Stimulated activated CD8-positive, alpha-beta memory T cell treated with anti-CD3 and anti-CD28 coated beads, Interleukin-15, amount 100 ng/mL, for 4 hours (primary cell): ENCODE measurements at places on chromosomes 3 and 15.

GRCh38 chr3:134802428-134803050, 7.5 kb downstream of the EPHB1 start:
- DNase-seq, result no peak

GRCh38 chr3:133662278-133662651, 524 bp upstream of the TOPBP1 start:
- DNase-seq, result no peak

DNA sequence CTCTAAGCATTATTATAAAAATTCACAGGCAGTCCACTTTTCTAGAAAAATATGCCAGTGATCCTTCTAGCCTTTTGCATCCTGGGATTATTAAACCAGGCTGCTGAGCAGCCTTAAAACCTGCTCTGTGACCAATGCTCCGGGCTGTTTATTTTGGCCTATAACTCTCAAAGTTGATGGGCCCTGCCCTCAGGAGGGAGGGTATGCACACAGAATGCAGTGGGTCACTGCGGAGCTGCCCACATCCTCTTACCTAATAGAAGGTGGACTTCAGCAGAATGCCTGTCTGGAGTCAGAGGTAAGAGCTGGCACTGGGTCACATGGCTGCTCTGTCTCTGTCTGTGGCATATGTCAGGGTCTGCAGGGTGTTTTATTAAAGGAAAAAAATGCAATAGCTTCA, 26.0 kb downstream of the CPNE4 start:
- no peak for DNase-seq

DNA sequence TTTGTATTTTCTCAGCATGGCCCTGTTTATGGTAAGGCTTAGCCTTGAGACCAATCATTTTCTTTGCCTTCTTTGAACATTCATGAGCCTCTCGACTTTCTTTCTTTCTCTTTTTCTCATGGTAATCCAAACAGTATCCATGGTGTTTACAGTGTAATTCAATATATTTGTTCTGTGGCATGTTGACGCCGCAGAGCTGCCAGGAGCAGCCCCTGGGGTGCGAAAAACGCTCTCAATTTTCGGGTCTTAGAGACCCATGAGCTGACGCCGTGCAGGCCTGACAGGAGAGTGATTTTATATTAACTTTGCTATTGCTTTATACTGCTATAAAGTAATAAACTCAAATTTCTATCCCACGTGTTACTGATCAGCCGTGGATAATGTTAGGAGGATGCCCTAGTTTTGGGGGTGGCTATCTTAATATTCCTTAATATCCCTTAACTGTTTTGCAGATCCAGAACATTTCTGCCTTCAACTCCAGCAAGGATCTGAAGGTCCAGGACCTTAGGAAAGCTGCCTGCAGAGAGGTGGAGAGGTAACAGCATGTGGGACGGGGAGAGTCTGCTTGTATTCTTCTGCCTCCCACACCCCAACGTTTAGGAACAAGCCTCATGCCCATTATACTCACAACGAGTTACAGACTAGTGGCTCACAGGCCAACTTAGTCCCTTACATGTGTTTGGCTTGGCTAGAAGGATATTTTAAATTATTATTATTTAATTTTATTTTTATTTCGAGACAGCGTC, 29.3 kb upstream of the MYO1E start:
- DNase-seq, result no peak

DNA sequence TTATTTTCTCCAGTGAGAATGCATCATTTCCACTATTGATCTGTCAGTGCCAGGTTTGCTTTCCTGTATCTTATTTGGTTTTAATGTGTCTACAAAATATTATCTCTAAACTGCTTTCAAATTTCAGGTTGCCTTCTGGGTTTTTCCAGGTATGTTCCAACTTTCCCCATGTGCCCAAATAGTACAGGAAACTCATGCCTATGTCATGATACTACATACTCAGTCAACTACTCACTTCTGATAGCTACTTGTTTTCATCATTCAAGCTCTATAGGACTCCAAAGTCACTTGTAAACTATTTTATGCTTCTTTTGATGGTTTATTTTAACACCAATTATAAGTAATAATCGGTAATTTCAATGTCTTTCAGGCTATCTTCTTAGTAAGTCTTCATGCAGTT, 134.8 kb upstream of the TTC14 start:
- no peak for DNase-seq

- no peak for DNase-seq
Observed at GRCh38 chr3:193960487-193961274, 175.3 kb upstream of the HES1 start.

DNA sequence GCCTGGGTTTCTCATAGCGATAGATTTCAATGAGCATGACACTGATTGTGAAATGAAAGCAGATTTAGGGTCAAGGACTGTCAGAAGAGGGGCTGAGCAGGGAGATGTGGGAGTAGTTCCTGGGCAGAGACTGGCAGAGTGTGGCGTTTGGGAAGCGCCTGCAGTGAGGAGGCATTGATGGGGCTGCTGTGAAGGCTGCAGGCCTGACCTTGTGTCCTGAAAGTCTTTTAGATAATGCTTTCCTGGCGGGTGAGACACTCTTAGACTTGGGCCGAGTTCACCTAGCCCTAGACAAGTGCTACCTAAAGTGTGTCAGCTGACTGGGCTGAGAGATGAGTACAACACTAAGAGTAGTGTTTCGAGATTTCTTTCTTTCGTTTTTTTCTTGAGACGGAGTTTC, 20.7 kb downstream of the USP13 start:
- no peak for DNase-seq

DNA sequence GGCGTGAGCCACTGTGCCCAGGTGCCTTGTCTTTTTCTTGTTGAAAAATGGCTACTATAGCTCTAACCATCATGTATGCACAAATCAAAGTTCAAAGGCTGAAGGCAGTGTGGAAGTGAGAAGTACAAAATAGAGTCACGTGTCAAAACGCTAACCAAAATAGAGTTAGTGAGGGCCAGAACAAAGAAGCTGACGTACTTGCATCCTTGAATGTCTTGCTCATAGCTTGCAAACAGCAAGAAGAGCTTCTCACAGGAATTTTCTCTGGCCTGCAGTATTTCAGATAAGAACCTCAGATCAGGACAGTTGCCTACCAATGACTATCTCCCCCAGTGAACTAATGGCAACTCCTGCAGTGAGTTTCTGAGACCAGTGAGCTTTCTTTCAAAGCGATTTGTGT, 713.5 kb downstream of the GRM7 start:
- no peak for DNase-seq

DNA sequence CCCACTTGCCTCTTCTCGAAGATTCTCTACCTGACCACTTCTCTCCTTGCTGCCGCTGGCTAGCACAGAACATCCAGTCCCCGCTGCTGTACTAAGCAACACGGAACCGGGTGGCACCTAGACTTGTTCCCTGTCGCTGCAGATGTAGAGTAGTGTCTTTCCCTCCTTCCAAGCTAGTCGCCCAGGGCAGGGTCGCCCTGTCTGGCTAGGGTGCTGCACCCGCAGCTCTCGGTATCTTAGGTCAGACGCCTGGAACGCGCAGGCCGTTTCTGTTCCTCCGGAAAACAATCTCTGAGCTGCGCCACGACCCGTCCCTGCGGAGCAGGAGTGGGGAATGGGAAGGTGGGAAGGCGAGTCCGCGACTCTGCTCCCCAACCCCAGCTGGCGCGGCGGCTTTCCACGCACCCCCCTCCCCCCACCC, 758 bp upstream of the SNX33 start:
- DNase-seq, result no peak

DNA sequence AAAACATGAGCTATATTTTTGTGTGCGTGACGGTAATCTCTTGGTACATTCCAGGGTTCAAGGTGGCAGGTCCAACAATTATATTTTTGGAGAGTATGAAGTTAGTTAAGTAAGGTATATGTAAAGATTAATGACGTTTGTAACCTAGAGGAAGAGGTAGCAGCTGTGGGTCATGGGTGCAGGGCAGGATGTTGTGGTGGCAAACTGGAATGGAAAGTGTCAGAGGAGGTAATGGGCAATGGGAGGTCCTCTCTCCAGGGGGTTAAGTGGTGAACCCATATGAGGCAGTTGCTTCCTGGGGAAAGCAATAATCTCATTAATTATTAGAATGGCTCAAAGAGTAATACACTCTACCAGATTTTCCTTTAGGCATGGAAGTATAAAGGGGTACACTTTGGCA, 1.0 kb upstream of the CD200R1L start:
- DNase-seq, result no peak

DNA sequence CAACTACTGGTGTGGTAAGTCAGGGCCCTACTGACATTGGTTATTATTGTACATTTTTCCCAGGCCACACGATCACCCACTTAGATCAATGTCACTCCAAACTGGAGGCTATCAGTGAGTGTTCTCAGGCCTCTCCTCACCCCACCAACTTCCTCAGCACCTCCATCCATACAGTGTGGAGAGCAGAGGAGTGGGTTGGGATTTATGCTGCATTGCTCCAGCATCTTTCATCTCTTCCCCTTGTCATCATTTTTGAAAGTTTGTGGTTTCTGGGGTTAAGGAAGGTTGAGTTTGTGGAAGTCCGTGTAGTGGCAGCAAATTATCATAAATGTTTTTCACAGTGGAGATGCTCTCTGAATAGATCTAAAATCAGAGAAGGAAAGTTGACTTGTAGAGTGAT, 60.2 kb downstream of the TLNRD1 start:
- no peak for DNase-seq

DNA sequence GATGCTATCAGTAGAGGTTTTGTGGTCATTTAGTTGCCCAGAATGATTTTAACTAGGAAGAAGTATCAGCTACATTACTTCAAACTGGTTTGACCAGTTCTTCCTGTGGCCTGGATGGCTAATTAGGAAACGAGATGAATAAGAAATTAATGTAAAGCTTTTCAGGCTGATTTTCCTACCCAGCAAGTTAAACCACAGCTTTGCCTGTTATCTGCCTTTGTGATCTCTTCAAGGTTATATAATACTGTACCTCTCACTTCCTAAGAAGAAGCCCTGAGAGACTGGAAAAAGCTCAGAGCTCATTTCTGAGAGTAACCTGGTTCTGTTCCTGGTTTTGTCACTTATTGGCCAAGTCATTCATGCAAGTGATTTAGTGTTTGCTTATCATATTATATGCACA, 782.2 kb upstream of the GOLIM4 start:
- DNase-seq, result no peak

DNA sequence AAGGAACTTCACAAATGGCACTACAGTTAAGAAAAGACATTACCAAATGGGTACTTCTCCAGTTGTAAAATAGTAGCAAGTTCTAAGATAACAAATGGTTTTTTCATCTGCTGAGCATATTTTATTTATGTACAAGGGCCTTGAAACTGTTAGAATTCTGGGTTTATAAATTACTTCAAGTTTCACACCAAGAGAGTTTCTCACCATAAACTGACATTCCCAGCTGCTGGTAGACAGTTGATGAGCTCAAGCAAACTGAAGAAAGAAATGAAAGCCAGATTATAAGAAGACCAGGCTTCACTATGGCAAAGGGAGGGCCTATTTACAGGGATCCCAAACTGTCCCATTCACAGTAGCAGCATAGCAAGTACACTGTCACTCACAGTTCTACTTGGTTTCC, 99.8 kb downstream of the DHX30 start:
- no peak for DNase-seq

DNA sequence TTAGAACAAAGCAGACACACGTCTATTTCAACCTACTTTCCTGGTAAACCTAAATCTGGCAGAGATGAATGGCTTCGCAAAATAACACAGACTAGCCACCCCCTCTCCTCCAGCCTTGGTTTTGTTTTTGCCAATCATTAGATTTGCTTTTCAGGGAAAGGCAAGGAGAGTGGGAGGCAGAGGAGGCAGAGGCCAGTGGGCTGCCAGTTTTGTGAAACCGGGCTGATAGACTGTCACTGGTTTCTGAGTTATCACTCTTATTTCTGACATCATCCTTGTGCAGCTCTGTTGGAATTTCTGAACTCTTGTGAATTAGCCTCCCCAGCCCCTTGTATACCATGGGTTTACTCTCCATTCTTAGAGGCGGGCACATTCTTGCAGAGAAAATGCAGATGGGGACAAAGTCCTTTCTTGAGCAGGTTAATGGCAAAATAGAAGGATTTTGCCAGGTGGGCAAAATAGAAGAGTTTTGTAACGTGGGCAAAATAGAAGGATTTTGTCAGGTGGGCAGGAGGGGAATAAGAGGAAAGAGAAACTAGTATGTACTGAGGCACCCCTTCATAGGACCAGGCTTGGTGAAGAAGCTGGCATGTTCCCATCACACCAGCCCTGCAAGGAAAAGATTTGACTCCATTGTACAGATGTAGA, 3.2 kb upstream of the FEM1B start:
- DNase-seq, result no peak

DNA sequence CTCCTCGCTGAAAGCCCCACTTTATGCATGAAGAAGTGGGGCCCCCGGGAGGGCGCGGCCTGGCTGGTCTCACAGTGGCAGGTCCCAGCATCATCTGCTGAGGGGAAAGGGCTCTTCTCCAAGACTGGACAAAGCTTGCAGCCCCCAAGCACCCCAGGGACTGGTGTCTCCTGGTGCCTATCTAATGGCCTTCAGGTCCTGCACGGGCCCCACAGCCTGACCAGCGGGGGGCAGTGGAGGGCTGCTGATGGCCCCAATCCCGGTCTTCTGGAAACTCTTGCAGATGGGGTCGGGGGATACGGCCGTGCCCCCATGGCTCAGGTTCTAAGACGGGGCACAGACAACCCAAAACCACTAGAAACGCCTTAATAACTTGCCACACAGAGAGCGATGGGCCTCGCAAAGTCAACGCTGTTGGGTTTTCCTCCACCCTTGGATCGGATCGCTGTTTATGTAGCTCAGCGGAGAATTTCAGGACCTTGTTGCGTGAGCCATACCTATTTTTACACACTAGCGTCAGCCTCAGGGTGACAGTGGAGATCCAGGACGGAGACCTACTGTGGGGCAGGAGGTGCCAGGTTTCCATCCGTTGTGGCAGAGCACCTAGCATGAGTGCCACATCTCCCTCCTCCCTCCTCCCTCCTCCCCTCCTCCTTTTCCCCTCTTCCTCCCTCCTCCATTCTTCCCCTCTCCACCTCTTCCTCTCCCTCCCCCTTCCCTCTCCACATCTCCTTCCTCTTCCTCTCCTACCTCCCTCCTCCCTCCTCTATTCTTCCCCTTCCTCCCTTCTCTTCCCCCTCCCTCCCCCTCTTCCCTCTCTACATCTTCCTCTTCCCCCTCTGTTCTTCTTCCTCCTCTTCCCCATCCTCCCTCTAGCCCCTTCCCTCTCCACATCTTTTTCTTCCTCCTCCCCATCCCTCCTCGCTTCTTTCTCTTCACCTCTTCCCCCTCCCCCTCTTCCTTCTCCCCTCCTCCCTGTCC, 79.3 kb upstream of the ALDH1L1 start:
- DNase-seq, result no peak

- DNase-seq, result no peak
Observed at GRCh38 chr3:168091302-168091858, 4.3 kb downstream of the GOLIM4 start.

DNA sequence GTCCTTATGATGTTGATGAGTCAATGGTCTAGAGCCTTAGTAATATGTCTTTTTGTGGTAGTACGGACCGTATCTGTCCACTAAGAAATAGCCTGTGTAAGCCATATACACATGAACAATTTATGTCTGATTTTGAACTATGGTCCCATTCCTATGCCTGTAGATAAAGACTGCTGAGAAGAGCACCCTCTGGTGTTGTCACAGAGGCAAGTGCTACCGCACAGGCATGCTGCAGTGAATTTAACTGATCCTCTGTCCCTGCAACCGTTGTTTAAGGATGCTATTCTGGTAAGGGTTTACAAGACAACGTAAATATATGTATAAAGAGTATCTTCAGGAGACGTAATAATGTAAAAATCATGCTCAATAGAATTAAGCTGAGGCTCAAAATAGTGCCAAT, 170.7 kb downstream of the UBE3A start:
- no peak for DNase-seq
